T47D (cell line): ENCODE measurements at places on chromosomes 7 and 10.

GRCh38 chr7:148962823-148963582, 65.3 kb downstream of the PDIA4 start:
- peak; percentile 32 for DNase-seq

GRCh38 chr7:30308389-30308788, 24.0 kb downstream of the ZNRF2 start:
- no peak for DNase-seq

- no peak for DNase-seq
Observed at GRCh38 chr7:158062661-158063060, 525.0 kb downstream of the PTPRN2 start.

DNA sequence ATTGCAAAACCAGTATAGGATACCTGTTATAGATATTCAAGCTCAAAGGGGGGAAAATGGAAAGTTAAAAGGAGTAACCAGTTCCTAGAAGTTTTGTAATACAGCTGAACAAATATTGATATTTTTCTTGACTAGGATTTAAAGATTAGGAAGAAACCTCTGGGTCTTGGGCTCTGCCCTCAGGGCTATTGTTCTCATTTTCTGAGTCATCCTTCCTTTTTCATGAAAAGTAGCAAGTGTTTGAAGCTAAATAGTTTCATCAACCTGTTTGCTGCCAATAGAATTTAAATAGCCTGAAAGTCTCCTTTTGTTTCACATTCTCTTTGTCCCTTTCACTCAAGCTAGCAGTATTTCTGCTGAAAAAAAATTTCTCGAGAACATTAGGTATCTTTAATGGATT, 1061.1 kb upstream of the GHITM start:
- peak; percentile 18 for DNase-seq

DNA sequence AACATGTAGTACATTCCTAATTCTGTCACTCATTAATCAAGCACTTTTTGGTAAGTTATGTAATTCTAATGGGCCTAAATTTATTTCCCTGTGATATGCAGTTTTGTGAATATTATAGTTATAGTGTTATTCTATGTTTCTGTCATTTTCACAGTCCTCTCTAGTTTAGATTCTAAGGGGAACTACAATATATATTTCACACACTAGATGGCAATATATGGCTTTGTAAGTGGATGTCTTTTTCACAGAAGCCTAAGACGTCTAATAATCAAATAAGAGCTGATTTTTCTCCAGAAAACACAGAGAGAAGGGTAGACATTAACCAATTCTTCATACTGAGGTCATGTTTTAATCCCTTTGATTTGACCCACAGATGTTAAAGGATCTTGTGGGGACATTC, 18.0 kb downstream of the RNLS start:
- DNase-seq: peak; percentile 60

GRCh38 chr10:119602241-119603095, 5.7 kb upstream of the TIAL1 start:
- no peak for DNase-seq
